ENCODE measurements at places on chromosomes 1 and 21.

- no peak for DNase-seq
These were observed 774 bp upstream of the ANGPTL7 start for GRCh38 chr1:11188381-11188780.

DNA sequence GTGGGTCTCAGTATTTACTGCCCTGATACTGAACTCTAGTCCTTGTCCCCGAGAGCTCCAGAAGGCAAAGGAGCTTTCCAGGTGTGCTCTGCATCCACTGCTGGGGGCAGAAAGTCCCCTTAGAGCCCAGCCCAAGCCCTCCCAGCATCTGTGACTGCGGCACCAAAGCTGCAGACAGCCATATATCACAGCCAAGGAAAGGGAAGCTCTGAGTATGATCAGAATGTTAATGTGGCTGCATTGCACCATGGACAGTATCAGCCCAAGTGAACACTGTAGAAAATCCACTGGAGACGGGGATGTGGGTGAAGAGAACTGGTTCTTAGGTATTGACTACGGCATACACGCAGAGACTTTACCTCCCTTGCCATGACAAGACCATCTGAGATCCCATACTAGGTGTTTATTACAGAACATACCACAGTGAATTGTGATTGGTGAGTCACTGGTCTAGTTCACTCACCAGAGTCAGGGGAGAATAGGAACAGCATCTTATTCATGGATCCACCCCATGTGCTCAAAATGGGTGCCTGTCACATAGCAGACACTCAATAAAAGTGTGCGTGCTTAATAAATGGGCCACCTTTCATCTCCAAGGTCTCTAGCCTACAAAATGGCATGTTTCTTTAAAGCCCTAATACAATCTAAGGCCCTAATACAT lies 170.3 kb downstream of the HHIPL2 start:
- no peak for DNase-seq

GRCh38 chr1:44345187-44345775 lies 9.8 kb downstream of the ERI3 start:
- DNase-seq: no peak

GRCh38 chr21:36059823-36060158 lies 535 bp downstream of the SETD4 start:
- no peak for DNase-seq

DNA sequence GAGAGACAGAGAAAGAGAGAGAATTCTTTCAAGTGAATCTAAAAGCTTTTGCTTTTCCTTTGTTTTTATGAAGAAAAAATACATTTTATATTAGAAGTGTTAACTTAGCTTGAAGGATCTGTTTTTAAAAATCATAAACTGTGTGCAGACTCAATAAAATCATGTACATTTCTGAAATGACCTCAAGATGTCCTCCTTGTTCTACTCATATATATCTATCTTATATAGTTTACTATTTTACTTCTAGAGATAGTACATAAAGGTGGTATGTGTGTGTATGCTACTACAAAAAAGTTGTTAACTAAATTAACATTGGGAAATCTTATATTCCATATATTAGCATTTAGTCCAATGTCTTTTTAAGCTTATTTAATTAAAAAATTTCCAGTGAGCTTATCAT lies 117.6 kb downstream of the PTPRC start:
- peak; percentile 31 for DNase-seq

DNA sequence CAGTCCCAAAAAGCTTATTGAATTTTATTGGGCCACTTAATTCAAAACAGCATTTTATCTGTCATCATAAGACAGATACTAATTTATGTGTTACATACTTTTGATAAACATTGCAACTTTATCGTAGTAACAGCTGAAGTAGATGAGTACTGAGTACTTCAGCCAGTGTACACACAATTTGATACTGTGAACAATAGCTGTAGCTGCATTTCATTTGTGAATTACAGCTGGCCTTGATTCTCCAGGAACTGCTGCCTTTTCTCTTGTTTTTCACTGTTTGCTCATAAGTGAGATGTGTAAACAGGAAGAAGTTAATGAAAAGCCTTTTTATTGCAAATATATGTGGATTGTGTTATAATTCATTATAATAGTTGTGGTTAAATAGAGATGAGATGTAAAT lies 10.2 kb downstream of the UAP1 start:
- DNase-seq: no peak

DNA sequence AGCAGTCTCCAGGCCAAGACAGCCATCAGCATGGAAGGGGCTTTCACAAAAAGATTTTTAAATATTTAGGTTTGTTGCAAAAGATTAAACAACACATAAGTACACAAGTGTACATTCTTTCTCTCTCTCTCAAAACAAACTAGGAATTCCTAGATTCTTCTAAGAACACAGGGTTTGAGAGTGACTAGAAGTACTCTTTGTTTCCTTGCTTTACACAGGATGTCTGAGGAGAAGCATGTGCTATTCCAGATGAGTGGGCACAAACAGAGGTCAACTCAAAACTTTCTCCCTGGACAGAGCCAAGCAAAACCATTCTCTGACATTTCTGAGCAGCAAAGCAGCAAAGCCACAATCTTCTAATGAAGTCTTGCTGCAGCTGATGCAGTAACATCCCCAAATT lies 210.6 kb upstream of the HOOK1 start:
- DNase-seq: no peak

DNA sequence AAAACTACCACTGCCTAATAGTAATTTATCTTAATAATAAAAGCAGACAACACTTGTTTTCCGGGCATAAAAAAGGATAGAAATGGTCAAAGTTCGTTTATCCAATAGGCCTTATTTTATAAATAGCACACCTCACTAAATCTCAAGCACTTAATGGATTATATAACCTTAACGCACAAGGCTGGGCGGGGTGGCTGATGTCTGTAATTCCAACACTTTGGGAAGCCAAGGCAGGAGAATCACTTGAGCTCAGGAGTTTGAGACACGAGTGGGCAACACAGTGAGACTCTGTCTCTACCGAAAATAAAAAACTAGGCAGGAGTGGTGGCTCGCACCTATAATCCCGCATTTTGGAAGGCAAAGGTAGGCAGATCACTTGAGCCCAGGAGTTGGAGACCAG lies 12.4 kb downstream of the EIF4G3 start:
- DNase-seq: no peak

- DNase-seq: no peak
These were observed 3.8 kb downstream of the TAS1R3 start for GRCh38 chr1:1334835-1335234.

GRCh38 chr1:58702261-58703141 lies 2.6 kb upstream of the MYSM1 start:
- DNase-seq: no peak

DNA sequence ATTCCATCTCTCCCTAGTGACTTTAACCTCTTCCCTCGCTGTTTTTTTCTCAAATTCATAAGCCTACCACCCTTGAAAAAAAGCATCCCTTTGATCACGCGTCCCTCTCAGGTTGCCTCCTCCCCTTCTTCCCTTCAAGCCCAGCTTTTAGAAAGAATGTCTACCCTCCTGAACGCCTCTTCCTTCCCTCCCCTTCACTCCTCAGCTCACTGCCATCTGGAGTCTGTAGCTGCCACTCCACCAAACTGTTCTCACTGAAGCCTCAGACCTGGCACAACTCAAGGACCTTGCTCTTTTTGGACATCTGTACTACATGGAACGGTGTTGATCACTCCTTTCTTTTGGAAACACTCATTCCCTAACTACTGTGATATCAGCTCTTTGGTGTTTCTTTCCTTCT lies 80.6 kb downstream of the SLC25A24 start:
- DNase-seq: no peak

- DNase-seq: no peak
These were observed 45.3 kb downstream of the PUM1 start for GRCh38 chr1:31020007-31020790.

- DNase-seq: peak; percentile 3
These were observed 26.1 kb upstream of the SLAMF6 start for GRCh38 chr1:160548960-160549664.

GRCh38 chr1:66542314-66542713 lies 8.4 kb downstream of the SGIP1 start:
- no peak for DNase-seq

GRCh38 chr1:32538887-32539583 lies at the start of gene ZBTB8A:
Gene ZBTB8A (plus strand): TSS chr1:32539427. CDS start chr1:32592932, 53,505 bp downstream.
- peak; percentile 48 for DNase-seq

All from MM.1S (cell line).